ENCODE measurements at places on chromosomes 5 and 9. TPM values are rescaled to one million over a fixed set of nuclear protein-coding genes. Genes with fewer than 3 reads are reported as not detected.

DNA sequence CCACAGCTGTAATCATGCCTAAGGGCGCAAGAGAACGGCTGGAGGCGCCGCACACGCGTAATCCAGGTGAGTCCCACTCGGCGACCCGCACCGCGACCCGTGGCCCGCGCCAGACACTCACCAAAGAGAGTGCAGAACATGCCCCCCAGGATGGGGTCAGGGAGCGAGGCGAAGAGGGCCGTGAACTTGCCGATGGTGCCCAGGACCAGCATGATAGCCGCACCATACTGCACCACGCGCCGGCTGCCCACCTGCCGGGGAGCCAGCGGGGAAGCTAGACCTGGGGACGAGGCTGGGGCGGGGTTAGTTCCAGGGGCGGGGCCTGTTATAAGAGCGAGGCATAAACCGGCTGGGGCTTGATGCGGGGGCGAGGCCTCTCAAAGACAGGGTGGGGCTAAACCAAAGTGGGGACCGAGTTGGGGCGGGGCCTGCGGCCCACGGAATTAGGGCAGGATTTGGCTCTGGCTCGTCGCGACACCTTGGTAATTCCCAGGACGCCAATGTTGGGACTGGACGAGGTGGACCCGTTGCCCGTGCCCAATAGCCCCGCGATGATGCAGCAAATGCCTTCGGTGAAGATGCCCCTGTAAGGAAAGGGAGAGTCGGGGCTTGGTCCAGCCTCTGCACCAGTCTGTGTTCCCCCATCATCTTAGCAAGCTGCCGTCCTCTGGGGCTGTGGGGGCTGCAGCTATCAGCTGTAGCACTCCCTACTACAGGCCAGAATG is 4.8 kb downstream of the SLC23A1 start:
- no peak for DNase-seq

DNA sequence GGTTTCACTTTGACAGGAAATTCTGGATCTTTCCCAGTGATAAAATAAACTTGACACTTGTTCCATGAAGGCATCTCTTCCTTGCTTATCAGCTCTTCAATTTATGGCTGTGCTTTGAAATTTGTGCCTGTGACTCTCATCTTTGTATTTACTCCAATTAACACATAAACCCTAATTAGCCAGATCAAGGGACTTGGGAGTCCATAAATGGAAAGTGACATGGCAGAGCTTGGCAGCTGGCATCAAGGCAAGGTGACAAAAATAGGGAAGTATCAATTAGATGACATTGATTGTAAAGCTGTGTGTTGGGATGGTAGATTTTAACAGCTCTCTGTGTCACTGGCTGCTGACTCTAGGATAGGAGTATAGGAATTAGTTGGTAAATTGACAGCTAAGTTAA is 133.9 kb downstream of the PBX3 start:
- no peak for DNase-seq

DNA sequence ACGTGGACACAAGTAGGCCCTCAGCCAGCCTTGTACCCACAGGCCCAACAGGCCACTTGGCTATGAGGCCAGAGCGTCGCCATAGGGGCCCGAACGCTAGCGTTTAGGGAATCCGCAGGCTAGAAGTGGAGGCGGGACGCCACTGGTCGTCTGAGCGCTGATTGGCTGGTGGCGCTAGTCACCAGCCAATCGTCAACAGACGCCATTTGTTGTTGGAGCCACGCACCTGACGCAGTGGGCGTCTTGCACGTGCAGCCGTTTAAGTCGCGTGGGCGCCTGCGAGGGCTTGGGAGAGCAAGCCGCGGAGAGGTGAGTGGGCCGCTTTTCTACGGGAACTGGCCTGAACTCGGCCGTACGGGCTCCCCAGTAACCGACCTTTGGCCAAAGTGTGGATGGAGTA is at the start of gene DDX4:
Gene DDX4, plus strand, starts transcription at position 269 of the 400 bp plus-strand sequence. CDS start 903 bp downstream, outside the sequence.
- DNase-seq = no peak

Gene PLPP7
- not detected for total RNA-seq

Gene GFPT2
- 24.4 TPM for total RNA-seq

GRCh38 chr5:67644221-67644920 is 447.8 kb upstream of the CD180 start:
- no peak for DNase-seq

DNA sequence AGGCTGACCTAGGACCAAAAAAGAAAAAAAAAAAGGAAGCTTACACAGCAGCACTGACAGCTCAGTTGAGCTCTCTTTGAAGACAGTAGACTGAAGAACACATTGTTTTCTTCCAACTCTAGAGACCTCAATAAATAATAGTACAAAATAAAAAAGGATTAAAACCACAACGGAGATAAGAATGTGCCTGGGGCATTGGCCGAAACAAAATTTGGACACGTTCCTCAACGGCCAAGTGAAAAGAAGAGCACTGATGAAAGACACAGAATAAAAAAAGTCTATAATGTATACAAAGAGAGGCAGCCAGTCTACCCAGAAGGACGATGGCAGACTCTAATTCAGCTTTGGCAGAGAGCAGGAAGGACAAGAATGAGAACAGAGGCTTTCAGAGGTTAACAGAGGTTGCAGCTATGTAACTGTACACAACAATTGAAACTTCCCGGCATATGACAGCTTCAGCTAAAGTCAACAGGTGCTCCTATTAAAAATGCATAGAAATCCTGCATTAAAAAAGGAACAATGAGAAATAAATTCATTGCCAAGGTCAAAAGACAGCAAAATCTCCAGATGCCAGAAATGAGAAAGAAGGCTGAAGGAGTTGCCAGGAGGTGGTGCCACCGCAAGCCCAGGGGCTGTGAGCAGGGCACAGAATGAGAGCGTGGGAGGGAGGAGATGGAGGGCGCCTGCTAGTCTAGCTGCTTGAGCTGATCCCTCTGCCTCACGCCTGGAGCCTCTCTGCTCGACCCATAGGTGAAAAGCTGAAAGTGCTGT is 113.9 kb downstream of the DCP2 start:
- DNase-seq = no peak

DNA sequence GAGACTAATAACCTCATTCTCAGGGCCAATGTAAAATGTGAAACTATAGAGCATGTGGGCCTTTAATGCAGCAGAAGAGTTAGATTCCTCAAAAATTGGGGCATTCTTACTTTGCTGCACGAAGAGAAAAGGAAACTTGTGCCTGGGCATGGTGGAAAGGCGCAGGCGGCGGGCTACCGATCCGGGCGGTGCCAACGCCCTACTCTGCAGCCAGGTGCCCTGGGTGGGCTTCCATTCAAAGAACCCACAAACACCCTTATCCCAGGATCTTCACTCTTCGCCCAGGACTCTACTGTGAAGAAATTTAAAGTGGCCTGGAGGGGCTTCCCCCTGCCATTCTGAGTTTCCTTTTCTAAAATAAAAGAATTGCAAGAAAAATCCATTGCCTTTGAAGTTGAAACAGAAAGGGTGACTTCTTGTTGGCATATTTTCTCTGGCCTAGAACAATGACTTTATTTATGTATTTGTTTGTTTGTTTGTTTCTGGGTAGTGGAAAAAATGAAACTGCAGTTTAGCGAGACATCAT is 124.9 kb downstream of the TMEM161B start:
- no peak for DNase-seq

GRCh38 chr5:79692596-79692995 is 3.0 kb downstream of the CMYA5 start:
- DNase-seq = no peak

GRCh38 chr9:134339183-134339806 is 13.0 kb downstream of the RXRA start:
- DNase-seq = no peak

All from PC-9 (cell line).